ENCODE measurements at places on chromosomes 2 and 18. TPM values are rescaled to one million over a fixed set of nuclear protein-coding genes. Genes with fewer than 3 reads are reported as not detected.
A peak's percentile ranks its signal among the peaks of the same experiment; 100 is the strongest.

DNA sequence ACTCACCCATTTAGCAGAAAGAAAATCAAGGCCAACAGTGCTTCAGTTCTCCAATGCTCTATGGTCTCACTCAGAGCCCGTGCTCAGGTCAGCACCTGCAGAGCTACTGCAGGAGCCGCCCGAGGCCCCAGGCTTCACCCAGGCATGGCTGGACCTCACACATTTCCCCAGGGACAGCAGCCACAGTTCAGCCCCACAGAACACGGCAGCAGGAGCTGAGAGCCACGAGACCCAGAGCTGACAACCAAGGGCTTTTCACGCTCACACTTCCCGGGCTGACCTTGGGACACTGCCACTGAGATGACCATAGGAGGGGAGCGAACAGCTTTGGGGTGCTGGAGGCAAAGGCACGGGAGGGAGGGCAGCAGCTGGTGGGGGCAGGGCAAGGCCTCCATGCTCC, 4.2 kb downstream of the TMEM18 start:
- H3K4me1 ChIP-seq, result peaks cover 41% of the 10 kb centered on the region
- H3K27me3 ChIP-seq, result peaks cover 17% of the 10 kb centered on the region
- no peak overlapping the region for H3K4me3 ChIP-seq
- peak overlapping the region; percentile 36 for H3K27ac ChIP-seq
- peaks cover 19% of the 10 kb centered on the region for H3K36me3 ChIP-seq

The CTDP1 gene
- total RNA-seq, result 34.2 TPM

GRCh38 chr2:215557701-215558100, 121.8 kb upstream of the FN1 start:
- no peaks in the 10 kb centered on the region for H3K4me1 ChIP-seq
- no peaks in the 10 kb centered on the region for H3K36me3 ChIP-seq

GRCh38 chr2:138298900-138299299, 202.7 kb upstream of the SPOPL start:
- H3K27ac ChIP-seq, result no peak overlapping the region
- H3K36me3 ChIP-seq, result no peaks in the 10 kb centered on the region
- no peak overlapping the region for H3K4me3 ChIP-seq

The AQP12B gene
- total RNA-seq, result not detected

The BBS5 gene
- total RNA-seq, result 3.2 TPM

GRCh38 chr2:197090742-197091367, 164.3 kb upstream of the PGAP1 start:
- H3K27ac ChIP-seq, result no peak overlapping the region
- H3K4me3 ChIP-seq, result no peak overlapping the region
- H3K27me3 ChIP-seq, result no peaks in the 10 kb centered on the region
- H3K36me3 ChIP-seq, result no peaks in the 10 kb centered on the region

DNA sequence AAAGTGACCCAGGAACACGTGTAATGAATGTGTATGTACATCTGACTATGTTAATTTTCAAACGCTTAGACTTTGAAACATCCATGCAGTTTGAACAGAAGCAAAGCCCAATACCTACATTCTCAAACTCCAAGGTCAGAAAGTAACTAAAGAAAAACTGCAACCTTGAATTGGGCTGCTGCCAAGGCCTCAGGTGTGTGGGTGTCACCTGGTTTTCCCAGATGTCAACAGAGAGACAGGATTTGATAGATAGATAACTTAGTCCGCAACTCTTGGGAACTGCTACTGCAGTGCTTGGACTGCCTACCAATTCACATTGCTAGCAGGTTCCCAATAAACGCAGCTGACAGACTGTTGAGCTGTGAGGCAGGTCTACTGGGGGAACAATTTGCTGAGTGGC, 78.7 kb upstream of the PAPOLG start:
- H3K36me3 ChIP-seq, result no peaks in the 10 kb centered on the region
- DNase-seq, result no peak
- peaks cover 1% of the 10 kb centered on the region for H3K27me3 ChIP-seq

DNA sequence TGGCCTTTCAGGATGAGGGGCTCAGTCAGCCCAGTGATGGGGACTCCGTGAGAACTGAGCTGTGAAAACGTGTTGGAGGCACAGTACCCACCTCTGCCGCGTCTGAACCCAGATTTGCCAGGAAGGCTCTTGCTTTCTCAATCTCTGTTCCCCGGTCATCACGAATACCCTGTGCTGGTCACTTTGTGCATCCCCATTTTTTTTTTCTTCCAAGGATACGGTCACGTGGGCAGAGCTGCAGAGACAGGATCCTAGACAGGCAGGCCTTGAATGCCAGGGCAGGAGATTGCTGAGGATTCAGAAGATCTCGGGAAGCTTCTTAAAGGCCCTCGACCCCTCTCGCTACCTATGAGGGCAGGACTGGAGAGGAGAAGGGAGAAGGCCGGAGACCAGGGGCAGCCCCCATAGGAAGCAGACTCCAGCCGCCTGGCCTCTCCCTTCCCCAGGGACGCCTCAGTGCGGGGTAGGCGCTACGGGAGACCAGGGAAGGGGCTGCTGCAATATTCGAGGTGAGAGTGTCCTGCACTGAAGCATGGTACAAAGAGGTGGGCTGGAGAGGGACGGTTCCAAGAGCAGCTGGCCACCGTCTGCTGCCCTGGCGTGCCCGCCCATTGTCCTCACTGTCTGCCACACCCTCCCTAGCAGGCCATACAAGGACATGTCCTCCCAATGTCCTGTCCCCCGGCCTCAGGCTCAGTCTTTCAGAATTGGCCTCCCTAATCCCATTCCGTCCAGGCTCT, 29.0 kb upstream of the TAF1B start:
- DNase-seq, result no peak
- H3K4me1 ChIP-seq, result peaks cover 6% of the 10 kb centered on the region
- no peak overlapping the region for H3K4me3 ChIP-seq
- H3K36me3 ChIP-seq, result no peaks in the 10 kb centered on the region
- no peak overlapping the region for H3K27ac ChIP-seq

- no peaks in the 10 kb centered on the region for H3K4me1 ChIP-seq
- peaks cover 2% of the 10 kb centered on the region for H3K27me3 ChIP-seq
- no peak for DNase-seq
- H3K36me3 ChIP-seq, result peaks cover 6% of the 10 kb centered on the region
- H3K27ac ChIP-seq, result no peak overlapping the region
- peak overlapping the region; percentile 52 for H3K4me3 ChIP-seq
Measured at GRCh38 chr2:7070483-7070882, 153.3 kb downstream of the RNF144A start.

The ANKRD30B gene
- total RNA-seq, result not detected

The ALK gene
- 0.05 TPM for total RNA-seq

- H3K4me3 ChIP-seq, result peak overlapping the region; percentile 90
- H3K36me3 ChIP-seq, result peaks cover 16% of the 10 kb centered on the region
- no peak for DNase-seq
Measured at GRCh38 chr2:120012363-120012762, 514 bp upstream of the EPB41L5 start.

The CNOT9 gene
- total RNA-seq, result 56.1 TPM

The GALNT14 gene
- 16.8 TPM for total RNA-seq

DNA sequence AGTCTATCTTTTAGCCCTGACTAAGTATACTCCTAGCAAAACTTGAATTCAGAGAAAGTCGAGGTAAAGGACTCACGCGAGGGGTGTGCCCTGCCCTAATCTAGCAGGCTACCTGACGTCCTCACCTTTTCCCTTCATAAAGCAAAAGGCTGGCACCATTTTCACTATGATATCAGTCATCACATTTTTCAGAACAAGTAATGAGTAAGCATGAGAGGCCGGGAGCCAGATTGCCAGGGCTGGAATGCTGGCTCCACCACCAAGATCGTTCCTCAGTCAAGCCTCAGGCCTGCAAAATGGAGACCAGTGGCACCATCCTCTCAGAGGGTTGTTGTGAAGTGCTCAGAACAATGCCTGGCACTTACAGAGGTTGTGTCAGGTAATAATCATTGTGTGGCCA, 18.7 kb upstream of the NCKAP5 start:
- no peaks in the 10 kb centered on the region for H3K36me3 ChIP-seq

- peaks cover 4% of the 10 kb centered on the region for H3K27me3 ChIP-seq
- H3K4me1 ChIP-seq, result peaks cover 43% of the 10 kb centered on the region
- no peaks in the 10 kb centered on the region for H3K36me3 ChIP-seq
Measured at GRCh38 chr2:134247679-134248078, 6.2 kb upstream of the MGAT5 start.

GRCh38 chr2:43481927-43482542, 113.8 kb downstream of the THADA start:
- H3K27me3 ChIP-seq, result no peaks in the 10 kb centered on the region
- H3K4me1 ChIP-seq, result no peaks in the 10 kb centered on the region
- no peak for DNase-seq
- no peak overlapping the region for H3K27ac ChIP-seq
- no peak overlapping the region for H3K4me3 ChIP-seq

GRCh38 chr2:134333646-134334189, 79.8 kb downstream of the MGAT5 start:
- peaks cover 4% of the 10 kb centered on the region for H3K27me3 ChIP-seq
- peaks cover 18% of the 10 kb centered on the region for H3K36me3 ChIP-seq
- no peak overlapping the region for H3K4me3 ChIP-seq
- no peak overlapping the region for H3K27ac ChIP-seq

The FAHD2B gene
- total RNA-seq, result 14.6 TPM

The ASAP2 gene
- 31.8 TPM for total RNA-seq

The HOXD9 gene
- total RNA-seq, result 0.56 TPM

DNA sequence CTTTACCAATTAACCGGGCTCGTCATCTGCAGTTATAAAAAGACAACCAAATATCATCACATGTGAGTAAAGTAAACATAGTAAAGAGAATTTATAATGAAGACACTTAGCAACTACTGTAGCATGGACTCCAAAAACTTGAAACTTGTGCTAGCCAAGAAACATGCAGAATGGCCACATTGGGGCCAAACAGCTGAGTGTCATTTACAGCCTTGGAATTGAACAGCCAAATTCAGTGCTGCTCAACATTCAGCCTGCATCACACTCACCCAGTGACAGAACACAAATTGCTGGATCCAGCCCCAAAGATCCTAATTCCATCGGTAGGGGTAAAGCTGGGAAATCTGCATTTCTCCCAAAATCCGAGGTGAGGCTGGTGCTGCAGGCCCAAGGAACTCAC, 224.8 kb upstream of the GYPC start:
- no peak overlapping the region for H3K4me3 ChIP-seq
- H3K27me3 ChIP-seq, result no peaks in the 10 kb centered on the region
- no peaks in the 10 kb centered on the region for H3K4me1 ChIP-seq
- H3K36me3 ChIP-seq, result no peaks in the 10 kb centered on the region
- H3K27ac ChIP-seq, result no peak overlapping the region

DNA sequence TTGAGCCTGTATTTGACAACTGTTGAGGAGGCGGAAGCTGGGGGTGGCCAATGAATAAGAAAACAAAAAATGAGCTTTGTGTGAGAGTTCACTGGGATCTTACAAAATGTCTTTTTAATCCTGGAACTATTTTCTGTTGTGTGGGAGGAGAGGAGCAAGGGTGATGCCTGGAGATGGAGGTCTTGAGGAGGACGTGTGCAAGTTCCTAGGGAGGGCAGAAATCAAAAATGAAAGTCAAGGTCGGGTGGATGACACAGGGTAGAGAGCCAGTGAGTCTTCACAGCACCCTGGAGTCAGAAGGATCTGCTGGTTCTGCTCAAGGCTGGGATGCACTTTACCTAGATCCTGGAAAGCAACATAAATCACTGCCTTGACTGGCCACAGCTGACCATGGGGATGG, 180.3 kb upstream of the PKDCC start:
- no peaks in the 10 kb centered on the region for H3K36me3 ChIP-seq
- H3K27ac ChIP-seq, result no peak overlapping the region
- H3K27me3 ChIP-seq, result peaks cover 3% of the 10 kb centered on the region
- DNase-seq, result no peak
- no peak overlapping the region for H3K4me3 ChIP-seq
- H3K4me1 ChIP-seq, result peaks cover 8% of the 10 kb centered on the region
